ENCODE measurements at places on chromosomes 2 and 18.

GRCh38 chr18:5539391-5539790, 4.4 kb downstream of the EPB41L3 start:
- no peak for DNase-seq

- DNase-seq, result no peak
Observed at GRCh38 chr2:43414033-43414432, 181.8 kb downstream of the THADA start.

DNA sequence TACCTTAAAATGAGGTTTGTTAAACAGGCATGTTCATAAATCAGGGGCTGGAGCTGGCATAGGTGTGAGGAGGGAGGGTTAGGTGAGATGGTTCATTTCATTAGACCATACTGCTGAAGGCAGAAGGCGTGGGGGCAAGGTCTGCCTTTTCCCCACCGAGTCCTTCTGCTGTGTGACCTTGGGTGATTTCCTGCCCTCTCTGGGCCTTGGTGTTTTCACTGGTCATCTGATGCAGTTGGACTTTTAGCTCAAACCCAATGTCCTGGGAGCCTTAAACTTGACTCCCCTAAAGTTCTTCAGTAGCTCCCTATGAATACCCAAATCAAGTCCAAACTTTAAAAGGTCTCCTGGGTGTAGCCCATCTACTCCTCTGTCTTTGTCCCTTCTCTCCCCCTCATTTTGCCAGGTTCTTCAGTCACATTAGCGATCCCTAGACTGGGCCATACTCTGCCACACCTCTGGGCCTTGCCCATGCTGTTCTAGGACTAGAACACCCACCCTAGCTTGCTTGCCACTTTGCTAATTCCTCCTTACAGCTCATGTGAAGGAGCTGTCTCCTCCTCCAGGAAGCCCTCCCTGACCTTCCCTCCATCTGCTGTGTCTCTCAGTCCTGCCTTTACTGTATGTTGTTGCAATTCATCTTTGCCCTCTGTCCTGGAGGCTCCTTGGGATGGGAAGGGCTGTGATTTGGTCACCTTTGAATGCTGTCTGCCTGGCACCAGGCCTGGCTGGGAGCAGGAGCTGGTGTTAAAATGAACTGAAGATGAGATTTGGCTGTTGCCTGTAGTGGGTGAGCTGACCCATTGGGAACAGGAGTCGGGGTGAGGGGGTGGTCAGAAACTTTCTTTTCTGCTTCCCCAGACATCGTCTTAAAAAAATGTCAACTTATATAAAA, 85.4 kb upstream of the HS6ST1 start:
- DNase-seq, result no peak

- DNase-seq, result no peak
Observed at GRCh38 chr2:45069684-45070083, 60.4 kb upstream of the SIX2 start.

GRCh38 chr2:236743039-236743920, 173.7 kb downstream of the ACKR3 start:
- no peak for DNase-seq

GRCh38 chr2:22520369-22521288, 864.4 kb upstream of the KLHL29 start:
- no peak for DNase-seq
